Muscle of arm (tissue), 14 donors: ENCODE measurements at places on chromosomes 12 and 14.

DNA sequence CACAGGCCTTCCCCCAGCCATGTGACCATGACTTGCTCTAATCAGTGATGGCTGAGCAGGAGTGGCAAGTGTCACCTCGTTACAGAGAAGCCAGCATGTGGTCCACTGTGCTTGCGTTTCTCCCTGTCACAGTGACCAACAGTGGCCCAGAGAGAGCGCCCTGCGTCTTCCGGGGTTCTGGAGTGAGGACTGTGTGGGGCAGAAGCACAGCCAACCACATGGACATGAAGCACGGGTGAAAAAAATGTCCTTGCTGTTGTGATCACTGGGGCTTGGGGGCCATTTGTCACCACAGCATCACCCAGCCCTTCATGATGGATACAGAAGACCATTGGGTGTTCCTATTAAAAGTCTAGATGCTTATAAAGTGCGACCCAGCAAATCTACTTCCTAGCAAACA, 174.6 kb upstream of the C14orf180 start:
- DNase-seq, result no peak

DNA sequence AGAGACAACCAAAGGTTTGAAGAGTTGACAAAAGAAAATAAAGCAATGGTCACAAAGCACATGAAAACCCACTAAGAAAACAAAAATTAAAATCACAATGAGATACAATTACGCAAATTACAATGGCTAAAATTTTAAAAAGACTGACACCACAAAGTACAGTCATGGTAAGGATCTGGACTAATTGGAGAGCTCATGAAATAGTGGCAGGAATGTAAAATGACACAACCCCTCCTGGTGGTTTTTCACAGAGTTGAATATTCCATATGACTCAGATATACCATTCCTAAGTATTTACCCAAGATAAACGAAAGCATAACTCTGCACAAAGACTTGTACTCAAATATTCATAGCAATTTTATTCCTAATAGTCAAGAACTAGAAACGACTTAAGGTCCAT, 65.9 kb downstream of the NOVA1 start:
- no peak for DNase-seq

- DNase-seq, result no peak
Observed at GRCh38 chr12:54981796-54982195, 2.8 kb downstream of the TESPA1 start.

DNA sequence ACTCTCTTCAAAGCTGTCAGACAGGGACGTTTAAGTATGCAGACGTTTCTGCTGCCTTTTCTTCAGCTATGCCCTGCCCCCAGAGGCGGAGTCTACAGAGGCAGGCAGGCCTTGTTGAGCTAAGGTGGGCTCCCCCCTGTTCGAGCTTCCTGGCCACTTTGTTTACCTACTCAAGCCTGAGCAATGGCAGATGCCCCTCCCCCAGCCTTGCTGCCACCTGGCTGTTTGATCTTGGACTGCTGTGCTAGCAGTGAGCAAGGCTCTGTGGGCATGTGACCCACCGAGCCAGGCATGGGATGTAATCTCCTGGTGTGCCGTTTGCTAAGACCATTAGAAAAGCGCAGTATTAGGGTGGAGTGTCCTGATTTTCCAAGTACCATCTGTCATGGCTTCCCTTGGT, 900.4 kb upstream of the MDGA2 start:
- DNase-seq, result no peak

DNA sequence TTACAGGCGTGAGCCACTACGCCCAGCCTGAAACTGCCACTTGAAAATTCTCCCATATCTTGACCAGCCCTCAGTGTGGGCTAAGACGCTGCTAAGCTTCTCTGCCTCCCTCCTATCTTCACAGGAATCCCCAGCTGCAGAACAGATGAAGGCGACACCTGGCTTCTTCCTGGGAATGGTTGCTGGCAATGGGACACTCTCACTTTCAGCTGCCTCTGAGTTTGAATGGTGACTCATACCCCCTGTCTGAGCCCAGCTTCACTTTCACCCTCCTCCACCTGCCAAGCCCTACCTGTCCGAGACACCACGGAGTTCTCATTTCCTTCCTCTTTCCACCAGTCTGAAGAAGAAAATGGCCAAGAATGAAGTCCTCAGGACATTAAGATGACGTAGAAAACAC, 18.3 kb upstream of the VASH1 start:
- DNase-seq, result no peak

DNA sequence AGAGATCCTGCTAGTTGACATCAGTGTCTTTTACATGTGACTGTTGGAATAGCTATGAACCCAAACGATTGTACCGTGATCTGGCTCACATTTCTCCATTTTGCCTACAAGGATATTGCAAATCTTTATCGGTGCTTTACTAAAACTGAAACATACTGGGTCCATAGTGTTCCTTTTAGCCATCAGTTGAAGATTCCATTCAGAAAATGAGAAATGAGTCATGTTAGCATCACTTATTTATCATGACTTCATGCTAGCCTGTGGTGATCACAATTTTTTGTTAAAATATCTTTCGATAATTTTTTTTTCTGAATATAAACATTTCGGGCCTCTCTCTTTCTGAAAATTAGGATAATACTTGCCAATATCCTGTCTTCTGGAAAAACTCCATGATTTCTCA, 210.3 kb downstream of the EGLN3 start:
- no peak for DNase-seq

DNA sequence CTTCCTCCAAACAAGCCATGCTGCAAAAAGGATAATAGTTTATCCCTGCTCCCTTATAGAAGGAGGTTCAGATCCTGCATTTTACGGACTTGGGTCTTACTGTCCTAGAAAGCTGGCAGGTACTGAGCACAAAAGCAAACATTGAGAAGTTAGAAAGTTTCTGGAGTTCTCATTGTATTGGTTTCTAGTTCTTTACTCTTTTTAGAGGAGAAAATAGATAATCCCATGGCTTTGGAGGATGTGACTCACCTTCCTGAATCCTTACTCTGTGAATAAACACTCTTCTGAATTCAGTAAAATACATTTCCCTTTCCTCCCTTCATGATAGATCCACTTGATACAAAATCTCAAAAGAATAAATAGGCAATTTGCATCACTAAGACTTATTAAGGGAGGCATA, 188.9 kb downstream of the NPAS3 start:
- no peak for DNase-seq
